ENCODE measurements at places on chromosomes 4 and X.

DNA sequence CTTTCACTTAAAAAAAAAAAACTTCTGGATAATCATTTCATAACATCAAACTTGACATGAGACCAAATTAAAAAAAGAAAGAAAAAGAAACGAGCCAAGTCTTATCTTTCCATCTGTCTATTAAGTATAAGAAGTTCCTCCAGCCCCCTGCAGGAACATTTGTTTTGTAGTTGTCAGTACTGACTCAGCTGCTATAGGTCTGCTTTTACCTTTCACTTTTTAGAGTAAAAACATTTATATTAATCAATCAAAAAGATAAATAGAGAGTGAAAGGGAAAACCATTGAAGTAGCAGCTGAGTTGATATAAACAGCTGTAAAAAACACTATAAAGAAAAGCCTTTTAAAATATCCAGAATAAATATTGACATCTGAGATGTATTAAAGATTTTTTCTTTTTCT lies 46.1 kb downstream of the CCDC158 start:
- DNase-seq, result no peak

DNA sequence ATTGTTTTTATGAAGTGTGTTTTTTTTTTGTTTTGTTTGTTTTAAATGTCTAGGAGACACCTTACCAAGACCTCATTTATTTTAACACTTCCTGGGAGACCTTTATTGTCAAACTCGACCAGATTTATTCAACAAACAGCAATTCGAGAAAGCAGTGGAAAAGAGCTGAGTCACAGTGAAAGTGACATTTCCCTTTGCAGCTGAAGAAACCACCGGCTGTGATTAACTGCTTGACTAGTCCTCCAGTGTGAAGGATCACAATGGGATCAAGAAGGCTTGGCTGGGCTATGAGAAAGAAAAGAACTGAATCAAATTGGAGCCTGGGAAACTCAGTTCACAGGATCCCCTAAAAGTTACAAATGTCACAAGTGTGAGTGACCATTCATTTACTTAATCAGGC lies 11.9 kb upstream of the ADH7 start:
- no peak for DNase-seq

- DNase-seq, result no peak
Observed at GRCh38 chr4:88162626-88163025, 4.2 kb upstream of the ABCG2 start.

GRCh38 chrX:77493677-77494553 lies 46.7 kb downstream of the FGF16 start:
- DNase-seq, result no peak

- DNase-seq, result no peak
Observed at GRCh38 chr4:112421911-112422310, 94.1 kb downstream of the NEUROG2 start.
